ENCODE measurements at places on chromosomes 6 and 20.

- DNase-seq, result no peak
These were observed 83.3 kb upstream of the BHLHE23 start for GRCh38 chr20:63090052-63090451.

GRCh38 chr6:116779573-116780164 is 14.2 kb upstream of the FAM162B start:
- peak; percentile 33 for DNase-seq

DNA sequence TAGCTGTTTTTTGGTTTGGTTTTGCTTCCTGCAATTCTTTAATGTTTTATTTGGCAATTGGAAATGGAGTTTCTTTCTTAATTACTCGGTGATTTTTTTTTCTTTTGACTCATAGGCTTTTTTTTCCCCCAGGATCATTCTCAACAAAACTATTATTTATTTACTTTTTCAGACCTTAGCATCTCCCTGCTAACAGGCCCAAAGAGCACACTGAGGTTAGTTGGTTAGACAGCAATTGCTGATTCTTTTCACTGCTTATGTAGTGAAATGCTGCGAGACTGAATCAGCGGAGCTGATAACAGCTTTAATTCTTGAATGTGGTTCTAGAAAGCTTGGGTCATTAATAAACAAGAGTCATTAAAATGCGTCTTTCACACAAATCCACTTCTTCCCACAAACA is 79.1 kb upstream of the ZFP64 start:
- DNase-seq, result no peak

- DNase-seq, result no peak
These were observed 49.0 kb upstream of the PAX1 start for GRCh38 chr20:21656308-21657067.

DNA sequence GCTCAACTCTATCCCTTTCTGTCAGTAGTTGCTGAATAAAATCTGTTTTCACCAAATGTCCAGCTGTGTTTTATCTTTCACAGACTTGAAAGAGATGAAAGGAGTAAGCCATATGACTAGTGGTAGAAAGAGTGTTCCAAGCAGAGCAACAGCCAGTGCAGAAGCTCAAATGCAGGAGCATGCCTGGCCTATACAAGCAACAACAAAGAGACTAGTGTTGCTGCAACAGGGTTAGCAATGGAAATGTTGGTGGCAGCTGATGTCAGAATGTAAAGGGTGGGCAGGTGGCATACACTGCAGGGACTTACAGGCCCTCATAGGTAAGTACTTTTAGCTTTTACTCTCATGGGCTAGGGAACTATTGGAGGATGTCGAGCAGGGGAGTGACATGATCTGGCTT is 5.2 kb upstream of the HINT3 start:
- DNase-seq, result no peak

DNA sequence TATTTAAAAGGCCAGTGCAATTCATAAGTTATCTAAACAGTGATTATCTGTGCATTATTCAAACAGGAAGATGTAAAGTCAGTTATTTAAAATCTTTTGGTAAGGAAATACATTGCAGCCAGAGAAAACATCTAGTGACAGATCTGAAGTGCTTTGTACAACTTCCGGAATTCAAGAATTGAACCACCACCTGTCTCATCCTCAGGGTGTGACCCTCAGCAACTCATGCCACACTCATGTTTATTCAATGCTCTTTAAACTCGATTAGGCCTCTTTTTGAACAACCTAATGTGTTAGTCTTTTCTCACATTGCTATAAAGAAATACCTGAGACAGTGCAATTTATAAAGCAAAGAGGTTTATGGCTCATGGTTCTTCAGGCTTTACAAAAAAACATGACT is 62.6 kb upstream of the GGTLC1 start:
- DNase-seq, result no peak

DNA sequence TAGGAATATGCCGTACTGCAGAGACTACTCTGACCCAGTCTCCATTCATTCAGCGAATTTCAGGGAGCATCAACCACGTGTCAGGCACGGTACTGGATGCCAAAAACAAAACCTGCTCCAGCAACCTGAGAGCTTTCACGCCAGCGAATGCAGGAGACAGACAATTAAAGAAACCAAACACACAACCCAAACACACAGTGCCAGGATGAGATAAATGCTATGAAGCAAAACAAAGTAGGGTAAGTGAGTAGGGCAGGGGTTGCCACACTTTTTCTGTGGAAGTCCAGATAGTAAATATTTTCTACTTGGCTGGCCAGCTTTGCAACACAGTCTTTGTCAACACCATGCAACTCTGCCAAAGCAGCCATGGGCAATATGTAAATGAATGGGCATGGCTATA is 10.0 kb downstream of the MOCS1 start:
- no peak for DNase-seq

DNA sequence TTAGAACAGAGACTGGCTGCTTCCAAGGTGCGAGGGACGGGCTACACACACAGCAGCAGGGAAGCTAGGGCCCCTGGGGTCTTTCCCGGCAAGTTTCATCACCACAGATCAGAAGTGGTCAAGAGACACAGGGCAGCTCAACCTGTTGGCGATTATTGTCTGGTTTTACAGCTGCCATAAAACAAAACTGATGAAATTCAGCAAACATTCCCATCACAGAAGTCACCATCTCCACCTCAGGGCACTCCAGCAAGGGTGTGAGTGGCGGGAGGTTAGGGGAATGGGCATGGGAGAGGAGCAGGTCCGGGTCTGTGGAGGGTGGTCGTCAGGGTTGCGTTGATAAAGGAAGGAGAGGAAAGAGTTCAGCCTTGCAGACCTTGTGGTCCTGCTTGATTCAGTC is 91.0 kb downstream of the PXDC1 start:
- no peak for DNase-seq

DNA sequence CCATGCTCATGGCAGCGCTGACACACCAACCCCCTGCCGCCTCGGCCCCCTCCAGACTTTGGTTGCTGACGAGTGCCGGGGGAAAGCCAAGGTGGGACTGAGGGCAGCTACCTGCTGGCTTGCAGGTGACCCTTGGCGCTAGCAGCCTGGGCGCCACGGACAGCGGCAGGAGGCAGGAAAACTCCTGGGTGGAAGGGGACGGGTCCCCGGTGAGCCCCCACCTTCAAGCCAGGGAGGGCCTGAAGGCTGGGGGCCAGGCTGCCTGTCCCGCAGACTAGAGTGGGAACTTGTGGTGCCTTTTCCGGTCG is 226.7 kb downstream of the OTOR start:
- DNase-seq, result no peak

DNA sequence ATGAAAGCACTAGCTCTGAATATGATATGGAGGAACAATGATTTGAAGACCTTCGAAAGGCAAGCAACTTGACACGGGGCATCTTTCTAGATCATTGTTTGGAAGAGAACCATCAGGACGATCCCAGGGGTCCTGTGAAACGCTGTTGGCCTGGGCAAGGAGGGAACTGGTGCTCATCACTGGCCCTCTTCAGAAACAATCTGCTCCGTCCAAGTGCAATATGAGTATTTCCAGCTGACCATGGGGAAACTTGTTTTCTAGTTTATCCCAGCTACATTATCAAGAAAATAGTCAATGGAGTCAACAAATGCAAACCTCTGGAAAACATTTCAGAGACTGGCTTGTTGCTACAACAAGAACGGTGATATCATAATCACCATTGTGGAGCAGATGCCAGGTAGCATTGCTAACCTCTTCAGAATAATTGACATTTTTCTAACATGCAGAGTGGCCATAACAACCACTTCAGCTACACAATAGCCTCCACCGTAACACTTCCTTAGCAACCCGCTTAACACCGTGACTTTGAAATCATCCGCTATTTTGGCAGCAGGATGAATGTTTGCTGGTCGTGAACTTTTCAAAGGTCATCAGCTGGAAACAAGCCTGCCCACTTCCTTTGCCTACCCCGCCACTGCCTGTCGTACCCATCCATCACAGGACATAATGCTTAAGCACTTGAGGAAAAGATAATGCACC is 112.0 kb upstream of the PDE10A start:
- DNase-seq, result no peak

DNA sequence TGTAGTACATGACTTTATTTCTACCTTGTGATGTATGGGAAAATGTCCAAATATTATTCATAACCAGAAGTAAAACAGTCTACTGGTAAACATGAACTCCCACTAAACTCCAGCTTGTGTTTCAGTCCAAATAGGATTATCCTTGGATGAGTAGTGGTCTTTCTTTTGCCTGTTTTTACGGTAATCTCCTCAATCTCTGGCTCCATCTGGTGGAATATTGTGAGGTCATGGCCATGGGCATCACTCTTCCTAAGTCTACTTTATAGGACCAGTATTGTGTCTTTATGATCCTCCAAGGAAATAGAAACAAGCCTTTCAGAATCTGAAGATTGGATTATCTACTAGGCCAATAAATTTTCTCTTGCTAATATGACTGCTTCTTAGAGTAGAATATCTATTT is 505.0 kb downstream of the BMP2 start:
- DNase-seq, result no peak

GRCh38 chr6:13079096-13079723 is 249.1 kb downstream of the TBC1D7 start:
- DNase-seq, result no peak

DNA sequence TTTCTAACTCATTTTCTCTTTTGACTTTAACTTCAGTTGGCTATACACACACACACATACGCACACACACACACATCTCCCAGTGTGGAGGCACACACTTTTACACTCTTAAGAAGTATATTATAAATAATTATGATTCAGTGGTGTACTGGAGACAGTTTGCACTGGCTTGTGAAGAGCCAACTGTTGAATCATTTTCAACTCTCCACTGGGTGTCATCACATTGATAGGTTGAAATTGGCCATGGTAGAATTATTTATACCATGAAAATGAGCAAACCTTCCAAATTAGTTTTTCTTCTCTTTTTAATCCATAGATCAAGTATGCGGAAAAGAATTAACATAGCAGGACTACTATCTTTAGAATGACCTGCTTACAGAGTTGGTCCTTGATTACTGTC is 407.1 kb downstream of the BMP2 start:
- DNase-seq, result no peak

DNA sequence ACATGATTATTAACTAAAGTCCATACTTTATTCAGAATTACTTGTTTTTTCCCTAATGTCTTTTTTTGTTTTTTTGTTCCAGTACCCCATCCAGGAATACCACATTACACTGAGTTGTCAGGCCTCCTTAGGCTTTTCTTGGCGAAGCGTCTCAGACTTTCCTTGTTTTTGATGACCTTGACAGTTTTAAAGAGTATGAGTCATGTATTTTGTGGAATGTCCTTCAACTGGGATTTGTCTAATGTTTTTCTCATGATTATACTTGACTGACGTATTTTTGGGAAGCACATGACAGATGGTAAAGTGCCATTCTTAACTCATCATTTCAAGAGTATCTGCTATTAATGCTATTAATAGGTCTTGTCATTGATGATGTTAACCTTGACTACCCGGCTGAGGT is 23.6 kb downstream of the ENPP1 start:
- DNase-seq, result peak; percentile 62

DNA sequence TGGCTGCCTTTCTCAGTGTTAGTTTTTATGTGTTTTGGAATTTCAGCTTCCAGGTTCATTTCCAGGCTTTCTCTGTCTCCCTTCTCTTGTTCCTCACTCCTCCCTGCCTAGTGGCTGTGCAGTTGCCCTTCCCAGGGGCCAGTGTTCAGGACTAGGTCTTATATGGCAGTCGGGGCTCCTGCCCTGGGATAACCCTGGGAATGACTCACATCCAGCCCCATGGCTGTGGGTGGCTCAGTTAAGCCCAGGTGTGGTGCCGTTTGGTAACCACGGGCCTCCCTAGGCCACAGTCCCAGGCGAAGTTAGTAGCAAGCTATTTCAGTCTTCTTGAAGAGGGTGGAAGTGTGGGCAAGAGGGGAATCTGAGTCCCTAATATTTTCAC is 57.4 kb upstream of the DDR1 start:
- DNase-seq, result peak; percentile 36

DNA sequence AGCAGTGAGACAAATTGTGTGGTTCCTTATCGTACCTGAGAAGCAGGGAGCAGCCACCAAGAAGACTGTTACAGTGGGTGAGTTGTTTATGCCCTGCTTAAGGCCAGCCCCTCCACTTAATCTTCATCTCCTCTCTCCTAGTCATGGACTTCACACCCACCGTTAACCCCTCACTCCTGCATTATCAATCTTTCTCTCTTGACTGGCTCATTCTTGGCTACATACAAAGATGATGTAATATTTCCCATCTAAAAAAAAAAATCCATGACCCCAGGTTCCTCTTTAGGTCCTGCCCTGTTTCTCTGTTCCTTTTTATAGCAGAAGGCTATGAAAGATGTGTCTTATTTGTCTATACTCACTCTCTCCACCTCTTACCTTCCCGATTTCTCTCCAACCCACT is 72.4 kb downstream of the SHLD1 start:
- DNase-seq, result no peak

DNA sequence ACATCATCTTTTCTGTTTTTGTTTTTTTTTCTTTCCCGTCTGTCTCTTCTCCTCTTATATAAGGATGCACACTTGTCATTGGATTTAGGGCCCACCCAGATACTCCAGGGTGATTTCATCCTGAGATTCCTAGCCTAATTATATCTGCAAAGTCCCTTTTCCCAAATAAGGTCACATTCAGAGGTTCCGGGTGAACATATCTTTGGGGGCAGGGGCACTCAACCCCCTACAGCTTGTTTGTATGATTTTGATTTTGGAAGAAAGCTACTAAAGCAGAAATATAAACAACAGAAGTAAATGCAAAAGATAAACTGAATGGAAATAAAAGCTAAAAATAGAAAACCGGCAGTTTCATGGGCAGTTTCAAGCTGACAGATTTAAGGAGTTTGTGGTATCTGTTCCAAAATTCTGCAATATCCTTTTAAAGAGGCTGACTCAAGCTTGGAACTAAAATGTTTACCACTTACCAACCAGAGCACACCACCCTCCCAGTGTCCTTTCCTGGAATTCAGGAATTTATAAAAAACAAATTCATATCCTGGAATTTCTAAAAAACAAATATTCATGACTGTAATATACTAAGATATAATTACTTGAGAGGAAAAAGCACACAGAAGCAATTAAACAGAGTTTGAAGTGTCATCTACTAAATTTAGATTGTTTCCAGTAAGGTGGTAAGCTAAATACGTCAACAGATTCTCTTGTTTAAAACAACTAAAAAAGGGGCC is 100.0 kb upstream of the CARMIL1 start:
- peak; percentile 91 for DNase-seq

DNA sequence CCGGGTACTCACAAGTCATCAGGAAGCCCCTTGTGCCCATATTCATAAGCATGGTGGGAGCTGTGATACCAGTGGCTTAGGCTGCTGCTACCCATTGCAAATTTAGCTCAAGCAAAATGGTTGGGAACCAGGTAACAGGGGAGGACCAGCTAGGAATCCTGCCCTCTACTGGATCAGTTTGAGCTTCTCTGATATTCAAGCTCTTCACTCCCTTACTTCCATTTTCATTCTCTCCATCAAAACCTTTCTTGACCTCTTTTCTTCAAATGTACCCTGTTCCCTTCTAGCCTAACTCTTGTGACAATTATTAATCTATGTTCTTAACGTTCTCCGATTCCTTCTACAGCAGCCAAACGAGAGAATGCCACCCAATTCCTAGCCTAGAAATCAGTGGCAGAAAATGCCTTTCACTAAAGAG is 9.7 kb downstream of the NOL7 start:
- DNase-seq, result peak; percentile 24

Measured in fibroblast of skin of back (primary cell).